ENCODE measurements at places on chromosomes 11 and 22.

GRCh38 chr22:43262990-43263644, 76.2 kb upstream of the TTLL12 start:
- peaks cover 4% of the 10 kb centered on the region for H3K36me3 ChIP-seq
- no peak overlapping the region for H3K4me3 ChIP-seq
- H3K27me3 ChIP-seq, result peaks cover 3% of the 10 kb centered on the region
- DNase-seq, result peak; percentile 51

DNA sequence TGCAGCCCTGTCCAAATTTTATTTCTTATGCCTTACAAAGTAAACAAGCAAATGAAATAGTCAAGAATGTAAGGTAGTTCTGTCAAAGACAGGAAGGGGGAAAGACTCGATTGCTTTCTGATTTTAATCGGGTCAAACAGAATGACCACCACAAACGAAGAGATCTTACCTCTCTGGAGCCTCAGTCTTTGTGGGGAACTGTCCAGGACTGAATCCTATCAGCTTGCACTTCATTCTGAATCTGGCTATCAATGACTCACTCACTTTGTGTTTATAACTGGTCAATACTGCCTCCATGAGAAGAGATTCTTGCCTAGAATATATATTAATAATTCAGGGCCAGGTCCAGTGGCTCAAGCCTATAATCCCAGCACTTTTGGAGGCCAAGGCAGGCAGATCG, 17.2 kb downstream of the MSANTD2 start:
- DNase-seq, result no peak
- H3K27me3 ChIP-seq, result no peaks in the 10 kb centered on the region
- no peak overlapping the region for H3K27ac ChIP-seq
- no peak overlapping the region for H3K4me3 ChIP-seq
- H3K4me1 ChIP-seq, result peaks cover 2% of the 10 kb centered on the region

DNA sequence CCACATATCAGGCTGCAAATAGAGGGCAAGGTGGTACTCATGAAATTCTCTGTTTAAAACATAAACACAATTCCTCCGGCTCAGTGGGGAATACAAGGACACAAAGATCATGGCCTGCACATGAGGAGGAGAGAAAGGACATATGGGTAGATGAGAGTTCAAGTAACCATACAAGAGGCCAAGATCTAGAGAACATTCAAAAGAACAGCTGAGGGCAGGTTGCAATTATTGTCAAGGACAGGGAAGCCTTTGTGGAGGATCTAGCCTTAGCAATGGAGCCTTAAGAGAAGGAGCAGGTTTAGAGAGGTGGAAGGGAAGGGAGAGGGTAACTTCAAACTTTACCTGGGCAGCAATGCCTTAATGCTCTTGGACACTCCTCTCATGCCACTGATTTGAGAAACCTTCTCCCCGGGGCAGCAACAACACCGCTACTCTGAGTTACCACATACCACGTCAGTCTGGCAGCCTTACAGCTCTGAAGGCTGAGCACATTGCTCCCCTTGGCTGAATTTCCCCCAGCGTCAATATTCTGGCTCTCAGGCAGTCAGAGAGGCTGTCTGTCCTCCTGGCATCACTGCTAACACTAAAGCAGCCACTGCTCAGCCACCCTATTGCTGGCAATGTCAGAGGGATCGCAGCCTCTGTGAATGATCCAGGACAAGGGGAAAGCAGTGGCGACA, 55.5 kb downstream of the CLPB start:
- H3K27me3 ChIP-seq, result peaks cover 7% of the 10 kb centered on the region
- H3K27ac ChIP-seq, result no peak overlapping the region
- peaks cover 13% of the 10 kb centered on the region for H3K36me3 ChIP-seq
- DNase-seq, result no peak

GRCh38 chr11:22304337-22304961, 33.7 kb upstream of the SLC17A6 start:
- no peak overlapping the region for H3K27ac ChIP-seq
- DNase-seq, result no peak
- H3K4me3 ChIP-seq, result no peak overlapping the region
- H3K36me3 ChIP-seq, result no peaks in the 10 kb centered on the region
- no peaks in the 10 kb centered on the region for H3K4me1 ChIP-seq
- no peaks in the 10 kb centered on the region for H3K27me3 ChIP-seq

DNA sequence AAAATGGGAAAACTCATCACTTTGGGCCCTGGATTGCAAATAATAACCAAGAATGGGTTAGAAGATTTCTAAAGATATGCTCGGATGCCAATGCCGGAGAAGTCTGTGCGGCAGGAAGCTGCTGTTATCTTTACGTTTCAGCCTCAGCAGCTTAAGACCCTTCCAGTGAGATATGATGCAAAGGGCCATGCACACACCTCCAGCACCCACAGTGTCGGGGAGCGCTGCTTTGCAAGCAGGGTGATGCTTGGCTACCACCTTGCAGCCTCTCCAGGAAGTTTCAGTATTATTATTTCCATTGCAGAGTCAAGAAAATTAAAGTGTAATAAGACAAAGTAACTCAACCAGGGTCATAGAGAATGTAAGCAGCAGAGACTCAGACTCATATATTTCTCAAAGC, 37.3 kb downstream of the LARGE1 start:
- peak overlapping the region; percentile 28 for H3K4me3 ChIP-seq
- peaks cover 15% of the 10 kb centered on the region for H3K27me3 ChIP-seq
- no peaks in the 10 kb centered on the region for H3K36me3 ChIP-seq
- peaks cover 39% of the 10 kb centered on the region for H3K4me1 ChIP-seq

DNA sequence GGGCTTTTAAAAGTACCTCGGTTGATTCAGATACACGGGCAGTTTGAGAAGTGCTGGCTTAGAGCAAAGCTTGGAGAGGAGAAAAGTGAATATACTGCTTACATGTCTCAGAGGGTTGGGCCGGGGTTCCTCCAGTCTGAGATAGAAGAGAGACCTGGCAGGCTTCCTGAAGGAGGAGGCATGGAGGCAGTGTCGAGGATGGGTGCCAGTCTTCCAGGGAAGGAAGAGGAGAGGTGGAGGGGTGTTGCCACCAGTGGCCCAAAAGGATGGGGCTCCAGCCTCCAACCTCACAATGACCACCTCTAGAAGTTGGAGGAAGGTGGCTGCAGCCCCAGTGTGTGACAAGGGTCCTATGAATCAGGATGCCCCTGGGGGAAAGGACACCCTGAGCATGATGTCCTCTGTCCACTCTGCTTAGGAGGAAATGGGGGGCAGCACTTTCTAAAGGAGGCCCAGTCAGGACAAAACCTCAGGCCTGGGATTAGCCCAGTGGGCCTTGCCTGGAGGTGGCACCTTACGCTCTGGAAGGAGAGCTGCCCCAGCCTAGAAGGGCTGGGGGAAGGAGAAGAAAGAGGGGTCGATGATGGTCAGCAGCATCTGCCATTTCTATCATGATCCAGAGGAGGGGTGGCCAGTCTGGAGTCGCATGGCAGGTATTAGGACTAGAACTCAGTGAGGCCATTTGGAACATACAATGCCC, 65.2 kb downstream of the CD82 start:
- no peak overlapping the region for H3K27ac ChIP-seq
- no peak overlapping the region for H3K4me3 ChIP-seq
- no peak for DNase-seq
- no peaks in the 10 kb centered on the region for H3K36me3 ChIP-seq

- no peak for DNase-seq
- H3K4me3 ChIP-seq, result no peak overlapping the region
- peaks cover 3% of the 10 kb centered on the region for H3K27me3 ChIP-seq
- H3K27ac ChIP-seq, result no peak overlapping the region
- H3K36me3 ChIP-seq, result no peaks in the 10 kb centered on the region
These were observed 38.7 kb upstream of the NRIP3 start for GRCh38 chr11:9042488-9042887.

DNA sequence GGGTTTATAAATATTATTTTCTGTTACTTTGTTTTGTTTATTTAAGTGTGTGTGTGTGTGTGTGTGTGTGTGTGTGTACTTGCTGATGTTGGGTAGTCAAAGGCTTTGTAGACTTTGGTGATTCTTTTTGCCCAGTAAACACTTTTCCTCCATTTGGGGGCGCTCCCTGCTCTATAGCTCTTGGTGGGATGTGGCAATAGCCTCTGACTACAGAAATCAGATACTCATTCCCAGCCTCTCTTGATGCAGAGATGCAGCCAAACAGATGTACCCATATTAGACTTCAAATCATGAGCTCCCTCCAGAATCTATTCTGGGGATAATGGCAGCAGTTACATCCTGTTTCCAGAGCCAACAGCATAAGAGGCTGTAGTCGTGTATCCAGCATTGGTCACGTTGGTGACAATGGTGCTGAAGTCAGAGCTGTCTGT, 33.4 kb upstream of the APOL5 start:
- no peak overlapping the region for H3K27ac ChIP-seq
- H3K4me1 ChIP-seq, result no peaks in the 10 kb centered on the region
- H3K27me3 ChIP-seq, result no peaks in the 10 kb centered on the region
- H3K36me3 ChIP-seq, result no peaks in the 10 kb centered on the region
- no peak for DNase-seq
- no peak overlapping the region for H3K4me3 ChIP-seq

DNA sequence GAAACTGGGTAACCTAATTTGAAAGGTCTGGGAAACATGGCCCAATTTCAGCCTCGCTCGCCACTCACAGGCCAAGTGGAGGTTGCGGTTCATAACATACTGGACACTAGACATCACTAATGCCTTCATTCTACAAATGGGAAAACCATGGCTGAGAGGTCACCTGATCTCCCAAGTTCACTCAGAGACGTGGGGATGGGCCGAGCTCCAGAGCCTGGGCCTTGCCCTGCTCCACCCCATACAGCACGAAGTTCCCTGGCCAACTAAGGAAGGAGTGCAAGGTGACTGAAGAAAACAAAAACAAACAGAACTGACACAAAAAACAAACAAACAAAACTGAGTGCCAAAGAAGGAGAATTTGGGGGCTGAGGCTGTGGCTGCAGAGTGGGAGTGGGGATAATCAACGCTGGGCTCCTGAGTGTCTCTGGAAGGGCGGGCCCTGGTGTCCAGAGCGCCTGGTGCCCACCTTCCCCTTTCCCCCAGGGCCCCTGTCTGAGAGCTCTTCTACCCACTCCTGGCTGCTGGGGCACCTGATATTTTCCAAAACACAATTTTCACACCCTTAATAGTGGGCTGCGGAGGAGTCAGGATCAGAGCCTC, 46.5 kb upstream of the ADA2 start:
- DNase-seq, result no peak
- H3K27me3 ChIP-seq, result peaks cover 44% of the 10 kb centered on the region
- peak overlapping the region; percentile 93 for H3K4me3 ChIP-seq
- peak overlapping the region; percentile 99 for H3K27ac ChIP-seq
- no peaks in the 10 kb centered on the region for H3K36me3 ChIP-seq
- peaks cover 68% of the 10 kb centered on the region for H3K4me1 ChIP-seq

DNA sequence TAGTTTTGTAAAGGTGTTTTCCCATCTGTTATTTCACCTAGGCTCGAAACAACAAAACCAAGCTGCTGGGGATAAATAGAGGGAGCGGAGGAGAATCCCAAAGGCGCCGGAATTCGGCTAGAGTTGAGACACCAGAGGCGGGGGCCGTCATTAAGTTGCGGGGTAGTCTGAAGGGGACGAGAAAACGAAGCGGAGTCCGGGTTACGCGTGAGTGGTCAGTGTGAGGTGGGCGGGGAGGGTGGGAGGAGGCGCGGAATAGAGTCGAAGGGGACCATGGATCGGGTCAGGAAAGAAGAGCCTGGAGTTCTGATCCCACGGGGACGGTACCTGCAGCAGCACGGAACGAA, 361 bp downstream of the SRPRA start:
- peaks cover 2% of the 10 kb centered on the region for H3K4me1 ChIP-seq
- peaks cover 6% of the 10 kb centered on the region for H3K27me3 ChIP-seq
- H3K4me3 ChIP-seq, result peak overlapping the region; percentile 94
- no peak for DNase-seq

- H3K4me1 ChIP-seq, result peaks cover 2% of the 10 kb centered on the region
- H3K4me3 ChIP-seq, result no peak overlapping the region
- peaks cover 9% of the 10 kb centered on the region for H3K27me3 ChIP-seq
- DNase-seq, result no peak
These were observed 3.1 kb downstream of the CDC42EP1 start for GRCh38 chr22:37563153-37564081.

GRCh38 chr11:8638300-8638699, 44.2 kb downstream of the TRIM66 start:
- H3K4me1 ChIP-seq, result peaks cover 3% of the 10 kb centered on the region
- H3K27me3 ChIP-seq, result no peaks in the 10 kb centered on the region
- H3K36me3 ChIP-seq, result peaks cover 14% of the 10 kb centered on the region
- H3K27ac ChIP-seq, result no peak overlapping the region
- peak overlapping the region; percentile 42 for H3K4me3 ChIP-seq

- no peaks in the 10 kb centered on the region for H3K36me3 ChIP-seq
- DNase-seq, result no peak
- peaks cover 11% of the 10 kb centered on the region for H3K27me3 ChIP-seq
- peak overlapping the region; percentile 93 for H3K27ac ChIP-seq
- H3K4me3 ChIP-seq, result peak overlapping the region; percentile 91
These were observed 1.3 kb upstream of the SLC39A13 start for GRCh38 chr11:47406896-47407745.

DNA sequence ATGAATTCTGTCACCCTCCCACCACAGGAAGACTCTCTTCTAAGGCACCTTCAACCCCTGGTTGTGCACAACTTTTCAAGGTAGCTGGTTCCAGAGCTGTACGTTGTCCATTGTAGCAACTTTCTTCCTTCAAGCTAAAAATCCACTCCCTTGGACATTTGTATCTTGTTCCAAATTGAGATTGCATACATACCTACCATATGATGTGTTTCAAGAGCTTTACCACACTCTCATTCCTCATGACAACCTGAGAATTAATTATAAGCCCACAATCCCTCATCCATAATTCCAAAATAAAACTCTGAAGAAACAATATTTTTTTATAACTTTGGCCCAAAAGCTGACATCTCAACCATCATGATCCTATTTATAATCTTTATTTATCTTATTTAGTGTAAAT, 3.0 kb downstream of the OR52W1 start:
- H3K27me3 ChIP-seq, result no peaks in the 10 kb centered on the region
- H3K4me1 ChIP-seq, result no peaks in the 10 kb centered on the region
- DNase-seq, result no peak
- H3K4me3 ChIP-seq, result no peak overlapping the region
- no peaks in the 10 kb centered on the region for H3K36me3 ChIP-seq

GRCh38 chr11:36306888-36307287, 10.8 kb downstream of the PRR5L start:
- H3K4me3 ChIP-seq, result no peak overlapping the region
- H3K27me3 ChIP-seq, result peaks cover 5% of the 10 kb centered on the region
- no peak for DNase-seq

- peak; percentile 72 for DNase-seq
- H3K4me3 ChIP-seq, result no peak overlapping the region
- no peak overlapping the region for H3K27ac ChIP-seq
- H3K27me3 ChIP-seq, result peaks cover 17% of the 10 kb centered on the region
These were observed 2.9 kb upstream of the ABCC8 start for GRCh38 chr11:17479284-17480214.
